ENCODE measurements at places on chromosomes 6 and 20.

GRCh38 chr20:5522422-5522821 lies 205.7 kb upstream of the PROKR2 start:
- DNase-seq: no peak

- no peak for DNase-seq
Observed at GRCh38 chr6:103672169-103672568, 1187.5 kb downstream of the HACE1 start.

- no peak for DNase-seq
Observed at GRCh38 chr6:165579151-165579550, 83.9 kb downstream of the PDE10A start.

DNA sequence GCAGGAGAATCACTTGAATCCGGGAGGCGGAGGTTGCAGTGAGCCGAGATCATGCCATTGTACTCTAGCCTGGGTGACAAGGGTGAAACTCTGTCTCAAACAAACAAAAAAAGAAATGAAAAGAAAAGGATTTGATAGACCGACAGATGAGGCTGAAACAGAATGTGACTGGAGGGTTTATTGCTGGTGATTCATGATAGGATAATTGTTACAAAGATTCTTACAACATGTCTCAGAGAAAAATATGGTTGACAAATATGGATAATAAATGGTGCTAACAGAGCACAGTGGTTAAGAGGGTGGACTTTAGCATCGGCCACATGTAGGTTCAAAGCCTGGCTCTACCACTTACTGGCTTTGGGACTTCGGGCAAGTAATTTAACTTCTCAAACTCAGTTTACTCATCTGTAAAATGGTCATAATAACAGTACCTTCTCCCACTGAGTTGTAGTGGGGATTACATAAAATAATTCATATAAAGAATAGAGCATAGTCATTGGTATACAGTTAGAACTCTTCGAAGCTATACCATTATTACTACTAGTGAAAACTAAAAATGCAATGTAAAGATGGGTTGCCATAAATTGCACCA lies 131.9 kb downstream of the MAP3K7 start:
- DNase-seq: no peak

DNA sequence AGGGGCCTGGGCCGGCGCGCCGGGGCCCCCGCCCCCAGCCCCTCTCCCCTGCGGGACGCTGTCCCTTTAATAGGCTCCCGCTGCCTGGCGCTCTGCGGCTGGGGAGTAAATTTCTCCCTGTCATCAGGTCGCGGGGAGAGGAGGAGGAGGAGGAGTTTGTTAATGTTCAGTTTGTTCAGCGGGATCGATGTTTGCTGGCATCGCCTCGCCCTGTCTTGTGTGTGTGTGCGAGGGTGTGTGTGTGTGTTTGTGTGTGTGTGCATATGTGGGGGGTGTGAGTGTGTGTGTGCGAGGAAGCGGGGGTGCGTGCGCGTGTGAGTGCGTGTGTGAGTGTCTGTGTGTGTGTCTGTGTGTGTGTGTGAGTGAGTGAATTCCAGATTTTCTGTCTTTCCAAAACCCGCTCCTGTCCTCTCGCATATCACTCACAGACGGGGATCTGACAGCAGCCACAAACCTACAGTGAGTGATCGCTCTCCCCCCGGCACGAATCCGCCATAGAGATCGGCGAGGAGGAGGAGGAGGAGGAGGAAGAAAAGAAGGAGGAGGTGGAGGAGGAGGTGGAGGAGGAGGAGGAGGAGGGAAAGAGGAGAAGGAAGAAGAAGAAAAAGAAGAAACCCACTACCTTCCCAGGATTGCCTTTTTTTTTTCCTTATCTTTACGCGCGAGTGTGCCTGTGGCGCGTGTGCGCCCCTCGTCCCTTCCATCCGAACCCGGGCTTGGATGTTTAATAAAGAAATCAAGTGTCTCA lies at the start of gene TSHZ2:
TSHZ2 (plus strand) TSS at position 169 of the 748 bp plus-strand sequence. CDS start 936 bp downstream, outside the sequence.
- no peak for DNase-seq

- no peak for DNase-seq
Observed at GRCh38 chr6:169406804-169407203, 153.2 kb upstream of the THBS2 start.

GRCh38 chr20:63066506-63067265 lies 59.9 kb upstream of the BHLHE23 start:
- DNase-seq: no peak

DNA sequence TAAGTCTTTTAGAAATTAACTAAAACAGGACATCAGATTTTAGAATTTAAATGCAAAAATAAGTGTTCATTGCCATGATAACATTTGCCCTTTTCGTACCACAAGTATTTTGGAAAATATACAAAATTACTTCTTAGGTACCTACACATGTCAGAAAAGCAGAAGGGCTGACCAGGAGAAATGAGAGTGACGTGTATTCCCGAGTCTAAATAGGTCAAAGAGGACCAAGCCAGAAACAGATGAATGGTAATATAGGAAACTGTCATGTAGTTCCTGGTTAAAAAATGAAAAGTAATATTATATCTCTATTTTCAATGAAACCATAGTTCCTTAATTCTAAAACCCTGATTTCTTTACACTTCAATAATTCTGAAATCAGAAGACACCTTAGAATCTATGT lies 126.2 kb downstream of the IPCEF1 start:
- DNase-seq: no peak

- DNase-seq: no peak
Observed at GRCh38 chr6:1749041-1749440, 139.3 kb downstream of the FOXC1 start.

- DNase-seq: no peak
Observed at GRCh38 chr6:155244434-155244833, 19.4 kb upstream of the CLDN20 start.

GRCh38 chr6:80789912-80790570 lies 683.6 kb downstream of the BCKDHB start:
- no peak for DNase-seq

GRCh38 chr6:80163754-80164187 lies 57.3 kb downstream of the BCKDHB start:
- DNase-seq: no peak

DNA sequence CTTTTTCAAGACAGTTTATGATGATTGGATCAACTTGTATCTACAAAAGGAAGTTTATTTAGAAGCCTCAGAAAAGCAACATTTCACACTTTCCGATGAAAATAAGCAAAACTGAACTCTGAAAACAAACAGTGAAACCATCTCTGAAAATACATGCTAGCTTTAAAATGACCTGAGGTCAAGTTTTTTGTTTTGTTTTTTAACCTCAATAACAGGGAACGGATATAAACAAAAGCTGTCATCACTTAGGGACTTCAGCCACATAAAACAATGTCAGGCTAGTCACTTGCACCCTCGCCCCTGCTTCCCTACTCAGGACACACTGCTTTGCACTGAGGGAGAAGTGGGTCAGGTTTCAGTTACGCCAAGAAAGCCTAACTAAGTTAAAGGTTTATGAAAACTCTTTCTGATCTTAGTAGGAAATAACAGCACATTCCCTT lies 11.6 kb downstream of the BACH2 start:
- DNase-seq: peak; percentile 13

DNA sequence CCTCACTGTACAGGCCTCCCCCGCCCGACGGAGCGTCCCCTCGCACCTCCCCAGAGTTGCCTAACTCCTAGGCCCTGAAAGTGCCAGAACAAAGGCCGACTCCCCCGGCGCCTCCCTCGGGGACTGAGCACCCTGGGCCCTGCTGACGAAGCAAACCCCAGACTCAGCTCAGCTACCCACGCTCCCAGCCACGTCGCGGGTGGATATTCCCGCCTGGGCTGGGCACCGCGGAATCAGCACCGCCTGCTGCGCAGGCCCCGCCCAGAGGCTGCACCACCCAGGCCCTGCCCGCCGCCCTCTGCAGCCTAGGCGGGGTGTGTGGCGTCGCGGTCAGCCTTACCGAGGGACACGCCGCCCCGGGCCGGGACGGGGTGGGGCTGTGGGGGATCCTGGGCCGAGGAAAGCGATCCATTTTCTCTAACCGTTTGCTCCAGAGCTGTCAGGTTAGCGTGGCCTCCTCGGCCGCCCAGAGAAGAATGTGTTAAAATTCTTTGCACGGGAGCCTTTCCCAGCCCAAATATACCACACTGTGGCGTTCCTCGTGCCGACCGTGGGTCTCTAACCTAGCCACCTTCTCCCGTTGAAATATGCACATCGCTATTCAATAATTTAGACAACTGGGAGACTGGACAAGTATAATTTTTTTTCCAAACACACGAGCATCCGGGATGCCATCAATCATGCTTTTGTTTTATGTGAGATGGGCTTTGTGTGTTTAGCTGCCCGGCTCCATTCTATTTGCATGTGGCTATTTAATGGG lies 31.4 kb downstream of the TFAP2A start:
- DNase-seq: no peak

GRCh38 chr6:155157101-155157500 lies 106.7 kb upstream of the CLDN20 start:
- no peak for DNase-seq

- DNase-seq: peak; percentile 71
Observed at GRCh38 chr20:54103067-54103761, 32.8 kb upstream of the BCAS1 start.

DNA sequence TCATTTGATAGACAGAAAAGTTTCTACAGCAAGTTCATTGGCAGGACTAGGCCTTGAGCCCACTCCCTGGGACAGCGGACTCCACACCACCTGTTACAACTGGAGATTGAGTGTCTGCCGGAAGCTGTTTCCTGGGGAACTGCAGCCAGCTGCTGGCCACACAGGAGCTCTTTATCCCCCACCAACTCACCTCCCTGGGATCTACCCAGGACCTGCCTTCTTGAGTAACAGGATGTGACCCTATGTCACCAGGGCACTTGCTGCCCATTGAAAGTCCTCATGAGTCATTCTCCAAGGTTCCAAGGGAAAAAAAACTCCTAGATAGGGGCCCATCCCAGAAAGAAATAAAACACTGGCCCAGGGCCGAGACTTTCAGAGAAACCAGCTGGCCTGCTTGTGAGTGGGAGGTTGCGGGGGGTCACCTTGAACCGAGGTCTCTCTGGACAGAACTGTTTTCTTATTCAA lies 37.4 kb upstream of the SLC9A8 start:
- no peak for DNase-seq

DNA sequence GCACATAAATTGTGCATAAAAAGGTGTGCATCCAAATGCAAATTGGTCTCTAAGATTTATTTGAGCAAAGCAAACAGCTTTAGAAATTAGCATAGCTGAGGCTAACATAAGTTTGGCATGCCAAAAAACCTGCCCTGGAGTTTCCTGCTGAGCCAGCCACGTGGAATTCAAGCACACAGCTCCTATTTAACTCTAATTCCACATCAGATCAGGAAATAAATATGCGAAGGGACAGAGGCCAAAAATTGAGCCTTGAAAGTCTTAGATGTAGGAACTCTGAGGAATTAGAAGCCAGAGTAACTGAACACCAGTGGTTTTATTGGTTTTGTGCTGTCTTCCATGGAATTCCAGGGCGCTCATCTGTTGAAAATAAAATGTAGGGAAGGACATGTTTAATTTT lies 19.6 kb downstream of the SOBP start:
- DNase-seq: no peak

GRCh38 chr6:165599596-165600487 lies 63.2 kb downstream of the PDE10A start:
- DNase-seq: no peak

- DNase-seq: no peak
Observed at GRCh38 chr6:144696610-144697368, 411.7 kb downstream of the UTRN start.

GRCh38 chr6:835476-836160 lies 142.7 kb upstream of the EXOC2 start:
- DNase-seq: no peak

DNA sequence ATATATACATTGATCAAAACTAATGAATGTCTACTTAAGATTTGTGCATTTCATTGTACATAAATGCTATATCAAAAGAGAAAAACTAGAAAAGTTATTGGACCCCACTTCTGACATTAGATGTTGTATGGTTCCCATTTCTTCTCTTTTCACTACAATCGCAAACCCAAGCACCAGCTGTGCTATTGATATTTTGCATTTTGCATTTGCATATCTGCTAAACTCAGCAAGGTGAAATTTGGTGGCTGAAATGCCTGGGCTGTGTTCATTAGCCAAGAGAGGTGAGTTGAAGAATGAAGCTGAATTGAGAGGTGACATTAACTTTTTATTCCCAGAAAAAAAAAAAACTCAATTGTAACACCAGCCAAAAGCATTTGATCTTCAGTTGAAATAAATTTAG lies 232.1 kb upstream of the TENT5A start:
- no peak for DNase-seq

DNA sequence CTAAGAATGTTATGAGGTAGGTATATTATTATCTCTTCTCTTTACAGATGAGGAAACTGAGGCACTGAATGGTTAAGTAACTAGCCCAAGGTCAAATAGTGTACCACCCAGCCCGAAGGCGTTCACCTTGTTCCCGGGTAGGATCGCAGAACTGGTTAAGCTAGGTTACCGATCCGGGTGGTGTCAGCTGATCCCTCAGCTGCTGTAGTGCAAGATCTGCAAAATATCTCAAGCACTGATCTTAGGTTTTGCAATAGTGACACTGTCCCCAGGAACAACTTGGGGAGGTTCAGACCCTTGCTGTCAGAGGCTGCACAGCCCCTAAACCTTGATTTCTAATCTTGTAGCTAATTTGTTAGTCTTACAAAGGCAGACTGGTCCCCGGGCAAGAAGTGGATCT lies 28.1 kb downstream of the SLC52A3 start:
- no peak for DNase-seq

DNA sequence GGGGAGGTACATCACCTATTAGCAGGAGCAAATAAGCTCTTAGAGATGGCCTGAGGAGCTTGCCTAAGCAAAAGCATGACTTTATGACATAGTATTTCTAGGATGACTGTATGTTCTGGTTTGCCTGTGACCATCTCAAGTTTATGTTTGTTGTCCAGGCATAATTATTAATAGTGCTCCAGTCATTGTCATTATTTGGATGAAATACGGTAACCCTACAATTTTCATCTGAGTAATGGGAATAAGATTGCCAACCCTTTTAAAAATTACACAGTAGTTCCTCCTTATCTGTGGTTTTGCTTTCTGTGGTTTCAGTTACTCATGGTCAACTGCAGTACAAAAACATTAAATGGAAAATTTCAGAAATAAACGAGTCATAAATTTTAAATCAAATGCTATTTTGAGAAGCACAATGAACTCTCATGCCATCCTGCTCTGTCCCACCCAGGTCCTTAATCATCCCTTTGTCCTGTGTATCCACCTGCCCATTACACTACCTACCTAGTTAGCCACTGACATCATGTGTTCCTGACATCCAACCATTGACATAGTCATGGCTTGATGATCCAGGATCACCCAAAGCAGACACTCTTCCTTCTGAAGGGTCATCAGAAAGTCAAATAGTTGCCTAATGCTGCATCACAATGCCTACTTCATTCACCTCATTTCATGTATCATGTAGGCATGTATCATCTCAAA lies 27.0 kb upstream of the TFB1M start:
- DNase-seq: no peak

All from effector memory CD8-positive, alpha-beta T cell (primary cell).